ENCODE measurements at places on chromosomes 1 and 21.

GRCh38 chr1:208329300-208329699, 85.1 kb upstream of the PLXNA2 start:
- DNase-seq: no peak

- peak; percentile 38 for DNase-seq
Observed at GRCh38 chr21:43938751-43939442, 73.2 kb upstream of the TRAPPC10 start.

DNA sequence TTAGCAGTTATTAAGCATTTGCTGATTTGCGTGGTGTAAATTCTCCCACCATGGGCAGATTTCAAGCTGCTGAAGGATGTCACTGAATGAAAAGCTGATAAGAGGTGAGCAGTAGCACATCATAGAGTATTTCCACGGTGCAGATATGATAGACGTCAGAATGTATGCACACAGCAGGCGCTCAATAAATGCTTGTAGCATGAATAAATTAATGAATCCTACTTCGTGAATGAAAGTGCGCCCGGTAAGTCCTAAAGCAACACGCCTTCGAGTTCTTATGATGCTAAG, 510 bp upstream of the UBIAD1 start:
- DNase-seq: no peak

GRCh38 chr1:51439895-51440294, 79.2 kb downstream of the EPS15 start:
- DNase-seq: no peak

- DNase-seq: no peak
Observed at GRCh38 chr1:56073206-56073605, 506.2 kb downstream of the PLPP3 start.

- no peak for DNase-seq
Observed at GRCh38 chr1:156554971-156555370, 17.4 kb downstream of the IQGAP3 start.

DNA sequence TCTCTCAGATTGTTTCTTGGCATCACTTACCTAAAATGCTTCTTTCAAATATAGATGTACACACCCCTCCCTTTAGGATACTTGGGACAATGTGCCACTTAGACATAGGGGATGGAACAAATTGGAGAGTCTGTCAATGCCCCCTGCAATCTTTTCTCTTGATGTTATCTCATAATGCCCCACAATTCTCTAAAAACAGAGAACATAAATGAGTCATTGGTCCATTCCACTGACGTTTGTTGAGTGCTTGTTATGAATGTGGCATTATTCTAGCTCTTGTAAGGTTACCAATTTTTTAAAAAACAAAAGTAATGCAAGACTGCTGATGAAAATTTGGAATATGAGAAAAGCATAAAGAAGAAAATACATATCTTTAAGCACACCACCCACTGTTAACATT, 5.6 kb upstream of the SMIM11 start:
- no peak for DNase-seq

DNA sequence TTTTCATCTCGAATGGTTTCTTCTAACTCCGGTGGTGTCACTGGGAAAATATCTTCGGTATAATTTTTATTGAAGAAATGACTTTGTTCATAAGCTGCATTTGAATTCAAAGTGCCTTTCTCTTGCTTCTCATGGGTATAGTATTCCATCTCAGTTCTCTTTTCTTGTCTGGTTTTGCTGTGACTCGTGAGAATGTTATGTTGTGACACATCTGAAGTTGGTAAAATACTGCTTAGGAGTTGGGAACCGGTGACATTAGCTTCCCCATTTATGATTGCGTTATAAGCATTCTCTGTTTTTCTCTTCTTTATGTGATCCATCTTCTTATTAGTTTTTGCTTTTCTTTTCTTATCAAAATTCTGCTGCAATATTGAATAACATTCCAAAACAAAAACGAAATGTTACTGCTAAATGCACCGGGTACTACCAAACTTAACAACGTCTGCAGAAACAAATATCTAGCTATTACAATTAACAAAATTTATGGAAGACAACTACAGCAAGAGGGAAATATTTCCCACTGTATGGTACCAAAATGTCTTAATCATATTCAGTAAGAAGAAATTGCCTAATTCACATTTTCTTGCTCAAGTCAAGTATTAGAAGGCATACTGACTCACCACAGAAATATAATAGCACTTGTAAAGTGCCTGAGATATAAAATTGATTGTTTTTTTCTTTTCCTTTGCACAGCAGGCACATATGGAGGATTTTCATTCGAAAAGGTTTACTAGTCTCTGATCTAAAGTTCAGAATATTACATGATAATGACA, 15.5 kb downstream of the LRIF1 start:
- no peak for DNase-seq

DNA sequence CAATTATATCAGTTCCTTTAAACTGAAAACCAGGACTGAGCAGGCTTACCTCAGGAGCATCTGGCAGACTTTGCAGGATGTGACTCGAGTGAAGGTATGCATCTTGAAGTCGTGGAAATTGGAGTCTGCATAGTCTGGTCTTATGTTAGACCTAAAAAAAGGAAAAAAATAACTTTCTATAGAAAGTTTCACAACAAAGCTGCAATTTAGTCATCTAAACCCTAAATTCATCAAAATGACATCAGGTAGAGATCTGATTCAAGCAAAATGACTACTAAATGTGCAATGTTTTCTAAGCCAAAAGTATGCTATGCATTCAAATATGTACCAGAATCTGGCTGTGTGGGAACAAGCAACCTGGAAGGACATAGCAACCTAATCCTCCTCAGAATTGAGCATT, 260.1 kb downstream of the VAV3 start:
- no peak for DNase-seq
